ENCODE measurements at places on chromosomes 5 and 9.

DNA sequence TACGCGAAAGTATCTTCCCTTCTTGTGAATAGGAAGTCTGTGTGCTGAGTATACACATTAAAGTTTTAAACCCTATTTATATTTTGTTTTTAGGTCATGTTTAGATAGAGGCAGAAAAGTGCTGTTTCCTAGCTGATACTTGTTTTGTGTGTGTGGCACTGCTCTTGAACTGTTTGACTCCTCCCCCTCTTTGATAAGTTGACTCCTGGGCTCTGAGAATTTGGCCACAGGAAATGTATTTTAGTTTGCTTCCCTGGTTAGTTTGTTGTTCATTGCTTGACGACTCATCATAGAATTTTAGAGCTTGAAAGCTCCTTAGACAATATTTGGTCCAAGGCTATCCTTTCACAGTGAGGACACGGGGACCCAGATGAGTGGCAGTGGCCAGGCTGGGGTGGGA, 2.0 kb upstream of the CDC14B start:
- DNase-seq, result no peak

- no peak for DNase-seq
Observed at GRCh38 chr9:126290871-126291270, 35.8 kb upstream of the MVB12B start.

- no peak for DNase-seq
Observed at GRCh38 chr5:172144931-172145869, 42.8 kb downstream of the STK10 start.

DNA sequence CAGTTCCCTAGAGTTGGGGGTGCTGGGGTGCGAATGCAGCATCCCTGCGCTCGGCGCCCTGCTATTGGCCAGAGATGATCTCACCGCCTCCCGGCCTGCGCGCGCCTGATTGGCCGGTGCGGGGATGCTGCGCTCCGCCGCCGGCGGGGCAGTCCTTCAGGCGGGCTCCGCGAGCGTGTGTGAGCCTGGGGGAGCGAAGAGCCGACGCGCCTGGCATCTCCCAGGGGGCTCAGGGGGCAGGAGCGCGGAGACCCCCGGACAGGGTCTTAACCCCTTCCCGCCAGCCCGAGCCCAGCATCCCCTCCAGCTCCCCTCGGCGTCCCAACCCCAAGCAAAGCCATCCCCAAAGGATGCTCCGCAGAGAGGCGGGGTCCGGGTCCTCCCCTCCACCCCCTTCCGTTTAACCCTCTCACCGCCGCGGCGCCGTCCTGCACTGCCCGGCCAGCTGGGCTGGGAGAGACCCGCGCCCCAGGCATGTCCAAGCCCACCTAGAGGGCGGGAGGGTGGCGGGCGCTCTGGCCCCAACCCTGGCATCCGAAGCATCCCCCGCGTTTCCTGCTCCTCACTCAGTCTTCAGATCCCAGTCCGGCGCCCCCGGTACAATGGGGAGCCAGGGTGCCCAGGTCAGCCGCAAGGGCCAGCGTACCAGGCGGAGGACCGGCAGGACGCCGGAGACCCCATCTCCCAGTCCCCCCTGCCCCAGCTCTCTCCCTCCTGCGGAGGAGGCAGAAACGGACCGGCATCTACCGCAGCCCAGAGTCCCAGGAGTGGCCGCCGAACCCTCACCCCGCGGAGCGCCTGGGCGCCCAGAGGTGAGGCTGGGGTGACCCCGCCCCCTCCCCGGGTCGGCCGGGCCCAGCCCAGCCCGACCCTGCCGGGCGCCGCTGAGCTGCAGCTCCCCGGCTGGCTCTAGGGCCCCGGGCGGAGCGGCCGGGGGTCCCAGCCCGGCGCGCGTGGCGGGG, 19.3 kb upstream of the TOR2A start:
- DNase-seq, result no peak

DNA sequence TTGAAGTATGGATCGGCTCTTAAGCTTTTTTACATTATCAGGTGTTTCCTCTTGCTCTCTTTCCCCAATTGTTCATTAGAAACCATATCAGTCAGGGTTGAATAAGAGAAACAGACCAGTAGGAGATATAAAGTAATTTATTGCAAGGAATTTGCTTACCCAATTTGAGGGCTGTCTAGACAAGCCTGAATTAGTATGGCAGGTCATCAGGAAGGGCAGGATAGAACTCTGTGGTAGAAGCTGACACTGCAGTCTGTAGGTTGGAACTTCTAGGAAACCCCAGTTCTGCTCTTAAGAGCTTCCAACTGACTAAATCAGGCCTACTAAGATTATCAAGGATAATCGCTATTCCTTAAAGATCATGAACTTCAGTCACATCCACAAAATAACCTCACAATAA, 24.3 kb downstream of the ISOC1 start:
- DNase-seq, result no peak

DNA sequence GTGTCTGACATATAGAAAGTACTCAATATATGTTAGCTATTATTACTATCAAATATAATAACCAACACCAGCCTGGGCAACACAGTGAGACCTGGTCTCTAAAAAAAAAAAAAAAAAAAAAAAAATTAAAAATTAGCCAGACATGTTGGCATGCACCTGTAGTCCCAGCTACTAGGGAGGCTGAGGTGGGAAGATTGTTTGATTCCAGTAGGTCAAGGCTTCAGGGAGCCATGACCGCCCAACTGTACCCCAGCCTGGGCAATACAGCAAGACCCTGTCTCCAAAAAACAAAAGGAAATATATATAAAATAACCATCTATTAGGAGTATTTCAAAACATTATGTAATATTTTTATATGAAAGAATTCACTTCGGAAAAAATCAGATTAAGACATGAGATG, 40.6 kb downstream of the CLINT1 start:
- DNase-seq, result no peak

GRCh38 chr5:137195483-137195882, 303.6 kb downstream of the SPOCK1 start:
- no peak for DNase-seq

GRCh38 chr9:136732444-136733178, 10.1 kb downstream of the LCN10 start:
- DNase-seq, result no peak

GRCh38 chr5:132050136-132050535, 10.3 kb upstream of the IL3 start:
- DNase-seq, result no peak

- no peak for DNase-seq
Observed at GRCh38 chr5:111997308-111997707, 240.3 kb upstream of the NREP start.
